COR-L47 (cell line): ENCODE measurements at places on chromosomes 5 and 9.

- no peak for DNase-seq
Measured at GRCh38 chr9:90946982-90947381, 145.4 kb downstream of the SYK start.

GRCh38 chr9:22088717-22089061, 79.6 kb upstream of the CDKN2B start:
- no peak for DNase-seq

DNA sequence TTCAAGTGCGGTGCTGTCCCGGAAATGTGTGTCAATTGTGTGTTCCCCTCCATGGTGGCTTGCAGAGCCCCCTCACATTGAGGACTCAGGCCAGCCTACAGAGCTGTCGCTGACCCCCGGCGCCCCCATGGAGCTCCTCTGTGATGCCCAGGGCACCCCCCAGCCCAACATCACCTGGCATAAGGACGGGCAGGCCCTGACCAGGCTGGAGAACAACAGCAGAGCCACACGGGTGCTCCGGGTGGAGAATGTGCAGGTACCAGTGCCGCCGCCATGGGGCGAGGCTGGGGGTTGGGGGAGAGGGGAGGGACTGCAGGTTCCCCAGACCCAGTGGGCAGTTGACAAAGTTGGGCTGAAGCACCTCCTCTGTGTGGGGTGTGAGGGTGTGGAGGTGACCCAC, 50.4 kb upstream of the ASS1 start:
- DNase-seq: no peak

GRCh38 chr5:132785365-132785764, 8.3 kb upstream of the SEPTIN8 start:
- no peak for DNase-seq

DNA sequence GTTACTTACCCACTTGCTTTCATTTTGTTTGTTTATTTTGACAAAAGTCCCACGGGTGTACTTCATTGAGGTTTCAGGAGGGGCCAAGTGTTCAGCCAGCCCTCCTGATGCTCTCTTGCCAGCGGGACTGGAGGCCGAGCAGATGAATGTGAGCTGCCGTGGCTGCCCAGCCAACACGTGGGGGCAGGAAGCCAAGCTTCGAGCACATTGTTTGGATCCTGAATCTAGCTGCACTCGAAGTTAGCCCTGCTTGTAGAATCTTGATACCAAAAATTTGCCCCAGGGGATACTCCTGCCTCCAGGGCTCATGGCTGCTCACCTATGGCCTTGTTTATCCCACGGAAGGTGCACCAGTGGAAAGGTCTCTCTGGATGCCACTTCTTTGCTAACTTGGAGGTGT, 49.3 kb downstream of the RASGEF1C start:
- no peak for DNase-seq

- no peak for DNase-seq
Measured at GRCh38 chr9:105004466-105005090, 76.6 kb upstream of the ABCA1 start.
